ENCODE measurements at places on chromosomes 5 and 9.
A peak's percentile ranks its signal among the peaks of the same experiment; 100 is the strongest.

DNA sequence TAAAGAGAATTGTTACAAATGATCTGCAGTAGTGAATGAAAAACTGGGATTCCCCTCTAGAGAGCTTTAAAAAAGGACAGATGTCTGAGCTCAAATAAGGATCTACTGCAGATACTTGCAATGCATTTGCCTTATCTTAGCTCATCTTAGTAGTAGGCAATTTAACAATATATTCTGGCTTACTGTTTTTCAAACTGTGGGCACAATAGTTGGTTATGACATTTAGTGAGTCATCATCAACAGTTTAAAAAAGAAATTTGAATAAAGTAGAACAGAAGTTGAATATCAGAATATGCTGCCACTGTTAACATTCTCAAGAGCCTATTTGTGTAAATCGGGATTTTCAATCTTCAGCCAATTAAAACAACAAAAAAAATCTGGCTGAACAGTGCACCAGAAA, 6.7 kb upstream of the CAST start:
- no peak for DNase-seq

GRCh38 chr5:145937432-145938250, 1.3 kb downstream of the SH3RF2 start:
- no peak for DNase-seq

- DNase-seq = no peak
These were observed 19.2 kb downstream of the BHMT start for GRCh38 chr5:79130781-79131180.

GRCh38 chr9:21491756-21492155, 9.6 kb upstream of the IFNE start:
- DNase-seq = no peak

DNA sequence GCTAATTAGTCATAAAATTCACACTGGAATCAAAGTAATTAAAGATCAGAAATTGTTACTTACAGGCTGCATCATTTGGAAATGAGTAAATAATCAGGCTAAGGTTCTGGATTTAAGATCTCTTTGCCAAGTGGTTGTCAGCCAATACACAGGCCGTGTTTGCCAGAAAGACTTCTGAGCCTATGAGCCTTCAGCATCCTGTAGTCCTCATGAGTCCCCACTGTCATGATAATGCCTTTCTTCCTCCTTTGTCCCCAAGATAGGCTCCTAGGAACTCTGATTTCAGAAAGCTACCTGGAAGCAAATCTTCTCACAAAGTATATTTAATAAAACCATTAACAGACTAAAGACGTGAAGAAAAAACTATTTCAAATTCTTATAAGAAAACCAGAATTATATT, 810.5 kb downstream of the DNAH5 start:
- peak; percentile 54 for DNase-seq

DNA sequence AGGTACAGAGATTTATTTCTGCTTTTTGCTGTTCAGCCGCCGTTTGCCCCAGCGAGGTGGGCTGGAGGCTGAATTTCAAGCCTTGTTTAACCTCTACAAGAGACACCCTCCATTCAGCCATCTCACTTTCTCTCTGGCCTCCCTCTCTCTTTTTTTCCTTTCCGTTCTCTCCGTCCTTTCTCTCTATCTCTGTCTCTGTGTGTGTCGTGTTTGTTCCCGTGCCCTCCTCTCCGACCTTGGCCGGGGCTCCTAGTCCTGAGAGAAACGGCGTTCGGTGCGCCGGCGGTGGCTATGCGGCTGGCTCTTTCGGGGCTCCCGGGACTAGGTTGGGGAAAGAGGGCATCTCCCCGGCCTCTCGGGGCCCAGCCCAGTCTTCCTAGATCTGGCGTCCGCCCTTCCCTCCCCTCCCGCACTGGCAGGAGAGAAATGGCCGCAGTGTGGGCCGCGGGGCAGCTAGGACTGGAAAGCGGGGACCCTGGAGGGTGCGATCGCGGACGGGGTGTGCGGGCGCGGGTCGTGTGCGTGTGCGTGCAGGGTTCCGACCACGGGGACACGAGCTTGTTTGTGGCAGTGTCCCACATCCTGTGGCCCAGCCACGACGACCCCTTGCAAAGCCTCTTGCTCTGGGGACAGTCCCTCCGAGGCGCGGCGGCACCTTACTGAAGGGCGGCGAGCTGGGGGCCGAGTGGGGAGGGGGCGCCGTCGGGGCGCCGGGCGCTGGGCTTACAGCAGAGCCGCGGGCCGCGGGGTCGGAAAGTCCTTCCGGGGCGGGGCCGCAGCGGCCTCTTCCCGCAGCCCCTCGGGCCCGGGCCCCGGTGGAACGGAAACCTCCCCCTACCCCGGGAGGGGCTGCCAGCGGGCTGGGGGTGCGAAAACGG, 5.7 kb downstream of the LHX2 start:
- no peak for DNase-seq

DNA sequence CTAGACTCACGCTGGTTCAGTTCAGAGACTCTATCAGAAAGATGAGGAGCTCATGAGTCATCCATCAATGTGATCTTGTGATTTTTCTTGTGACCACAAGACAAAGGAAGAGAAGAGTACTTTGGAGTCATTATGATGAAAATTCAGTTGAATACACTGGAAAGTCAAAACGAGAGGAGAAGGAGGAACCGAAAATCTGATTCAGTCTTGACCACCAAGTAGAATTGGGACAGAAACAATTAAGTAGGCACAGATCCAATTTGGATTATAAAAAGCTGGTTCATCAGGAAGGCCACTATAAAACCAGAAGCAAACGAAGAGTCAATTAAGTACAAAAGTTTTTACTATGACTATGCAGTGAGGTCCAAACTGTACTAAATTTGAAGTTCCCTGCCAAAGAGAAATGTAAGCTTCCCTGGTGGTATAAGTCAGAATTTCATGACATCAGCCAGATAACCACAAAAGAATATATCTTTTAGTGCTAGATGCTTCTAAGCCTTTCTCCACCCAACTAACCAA, 90.9 kb downstream of the THBS4 start:
- no peak for DNase-seq

GRCh38 chr9:22026696-22027095, 17.6 kb upstream of the CDKN2B start:
- no peak for DNase-seq

GRCh38 chr5:25459082-25459481, 814.3 kb upstream of the CDH10 start:
- DNase-seq = no peak

DNA sequence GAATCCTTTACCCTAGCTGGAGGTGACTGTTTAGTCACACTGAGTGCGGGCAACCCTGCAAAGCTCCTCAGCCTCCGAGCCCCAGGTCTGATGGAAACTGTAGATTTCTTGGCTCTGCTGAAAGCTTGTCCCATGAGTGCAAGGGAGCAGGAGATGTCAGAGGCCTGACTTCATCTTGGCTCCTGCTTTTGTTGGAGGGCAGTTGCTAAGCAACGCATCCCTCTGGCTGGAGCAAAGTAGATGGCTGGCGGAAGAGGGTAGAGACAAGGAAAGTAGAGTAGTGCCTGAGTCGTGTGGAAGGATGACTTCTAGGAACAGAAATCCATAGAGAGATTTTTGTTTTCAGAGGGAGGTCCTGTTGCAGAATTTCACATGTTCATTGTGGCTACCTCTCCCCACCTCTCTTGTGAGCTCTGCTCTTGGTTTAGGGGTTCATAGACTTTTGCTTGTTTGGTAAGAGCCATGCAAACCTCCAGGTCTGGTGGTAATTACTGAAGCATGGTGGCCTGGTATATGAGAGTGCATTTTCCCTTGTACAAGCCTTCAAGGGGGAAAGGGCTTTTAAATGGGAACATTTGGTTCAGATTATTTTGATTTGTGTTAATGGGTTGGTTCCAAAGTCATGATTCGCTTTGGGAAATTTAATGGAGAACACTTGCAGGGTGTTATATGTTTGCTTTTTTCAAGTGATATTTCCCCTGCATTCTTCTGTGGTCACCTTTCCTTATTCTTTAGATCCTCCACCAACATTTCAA, 71.5 kb downstream of the ARHGAP26 start:
- peak; percentile 24 for DNase-seq

- DNase-seq = no peak
These were observed 1.7 kb downstream of the INPP5E start for GRCh38 chr9:136437839-136438547.

DNA sequence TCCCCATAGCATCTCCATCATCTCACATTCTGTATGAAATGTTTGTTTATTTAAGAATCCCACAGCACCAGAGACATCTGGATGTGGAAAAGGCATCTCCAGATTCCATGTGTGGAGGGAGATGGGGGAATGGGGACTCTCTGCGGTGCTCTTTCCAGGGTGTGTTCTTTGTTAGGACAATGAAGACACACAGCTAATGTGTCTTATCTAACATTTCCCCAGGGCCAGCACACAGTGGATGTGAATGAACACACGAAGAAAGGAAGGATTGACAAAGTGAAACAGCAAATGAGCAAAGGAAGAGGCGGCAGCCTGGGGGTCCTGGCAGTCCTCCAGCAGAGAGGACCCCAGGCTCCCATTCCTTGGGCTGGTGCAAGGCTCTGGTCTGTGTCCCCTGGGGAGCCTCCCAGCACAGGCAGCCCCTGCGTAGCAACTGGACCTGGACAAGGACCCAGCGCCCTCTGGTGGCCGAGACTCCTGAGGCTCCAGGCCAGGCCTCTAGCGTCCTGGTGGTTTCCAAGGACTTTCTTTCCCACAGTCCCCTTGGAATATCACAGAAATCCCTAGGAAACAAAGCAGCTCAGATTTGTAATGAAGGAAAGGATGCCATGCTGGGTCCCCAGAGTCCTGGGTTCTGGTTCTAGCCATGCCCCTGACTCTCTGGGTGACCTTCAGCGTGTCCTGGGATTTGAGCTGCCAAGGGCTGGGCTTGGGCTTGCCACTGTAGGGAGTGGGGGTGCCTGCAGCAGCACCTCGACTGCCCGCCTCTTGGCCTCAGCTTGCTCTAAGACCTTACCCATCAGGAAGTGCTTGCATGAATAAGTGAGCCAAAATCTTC, 3.5 kb upstream of the PDLIM7 start:
- DNase-seq = peak; percentile 86

- DNase-seq = no peak
These were observed 39.8 kb downstream of the ADRA1B start for GRCh38 chr5:159956074-159956473.
